ENCODE measurements at places on chromosomes 12 and 14. TPM values are rescaled to one million over a fixed set of nuclear protein-coding genes. Genes with fewer than 3 reads are reported as not detected.

The GPR135 gene
- total RNA-seq: 4.3 TPM

The KRT72 gene
- not detected for total RNA-seq

The KLRB1 gene
- not detected for total RNA-seq

The RESF1 gene
- total RNA-seq: 46.4 TPM

Measured in fibroblast of the aortic adventitia (primary cell).